Tracheal epithelial cell (primary cell): ENCODE measurements at places on chromosomes 13 and 19. TPM values are rescaled to one million over a fixed set of nuclear protein-coding genes. Genes with fewer than 3 reads are reported as not detected.

The MIA gene
- 0.24 and 0.64 TPM in 2 replicates for total RNA-seq

The B3GNT8 gene
- 1.7 and 3.6 TPM in 2 replicates for total RNA-seq

The STOML3 gene
- total RNA-seq = not detected in 2 replicates

The IRS2 gene
- total RNA-seq = 11.7 and 18.1 TPM in 2 replicates

The RNF17 gene
- total RNA-seq = not detected in 2 replicates

The ERICH4 gene
- not detected in 2 replicates for total RNA-seq

The SIAH3 gene
- total RNA-seq = under 0.01 TPM in 1 of 2 replicates, not detected in the other

The CLDN10 gene
- 1.7 TPM in 1 of 2 replicates, not detected in the other for total RNA-seq

The F10 gene
- not detected in 2 replicates for total RNA-seq

The TSSK6 gene
- total RNA-seq = 1.7 and 2.8 TPM in 2 replicates

The TNFSF9 gene
- total RNA-seq = 11.3 and 14.9 TPM in 2 replicates

The SLC5A5 gene
- 0.21 and 0.24 TPM in 2 replicates for total RNA-seq

The RGL3 gene
- total RNA-seq = 1.4 TPM in 1 of 2 replicates, not detected in the other

The KLK13 gene
- not detected in 2 replicates for total RNA-seq

The IGFL1 gene
- 1.4 TPM in 1 of 2 replicates, not detected in the other for total RNA-seq

The TNFRSF19 gene
- 0.43 and 7.0 TPM in 2 replicates for total RNA-seq

The SRRM5 gene
- not detected in 2 replicates for total RNA-seq

The ZNF296 gene
- 0.48 and 0.64 TPM in 2 replicates for total RNA-seq

The TLE2 gene
- total RNA-seq = 1.4 and 2.6 TPM in 2 replicates

The ZNF441 gene
- total RNA-seq = 4.6 and 6.4 TPM in 2 replicates
